Activated naive CD4-positive, alpha-beta T cell treated with anti-CD3 and anti-CD28 coated beads, Interleukin-2, amount 10 ng/mL, durations not matched to agents 7 days and 5 days (primary cell): ENCODE measurements at places on chromosomes 16 and 17.

DNA sequence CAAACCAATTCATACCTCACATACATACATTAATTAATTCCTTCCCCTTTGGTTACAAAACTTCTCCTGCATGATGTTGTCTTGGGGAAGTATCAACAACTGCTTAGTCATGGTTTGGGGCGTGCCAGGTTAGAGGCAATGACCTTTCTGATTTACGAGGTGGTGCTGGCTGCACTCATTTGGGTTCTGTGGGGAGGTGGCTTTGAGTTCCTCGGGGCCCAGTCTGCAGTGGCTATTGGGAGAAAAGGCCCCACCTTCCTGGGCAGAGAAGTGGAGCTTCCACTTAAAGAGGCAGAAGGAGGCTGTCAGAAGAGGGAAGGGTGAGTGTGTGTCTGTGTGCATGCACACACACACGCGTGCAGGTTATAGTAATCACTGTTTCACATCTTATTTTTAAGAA, 10.2 kb upstream of the ETV4 start:
- peaks cover 7% of the 10 kb centered on the region for H3K4me1 ChIP-seq
- no peak overlapping the region for H3K4me3 ChIP-seq
- H3K27me3 ChIP-seq, result peaks cover 52% of the 10 kb centered on the region
- H3K36me3 ChIP-seq, result no peaks in the 10 kb centered on the region

- no peak overlapping the region for H3K4me3 ChIP-seq
- no peak overlapping the region for H3K27ac ChIP-seq
- no peaks in the 10 kb centered on the region for H3K4me1 ChIP-seq
- H3K27me3 ChIP-seq, result peaks cover 12% of the 10 kb centered on the region
- no peak for DNase-seq
- H3K36me3 ChIP-seq, result no peaks in the 10 kb centered on the region
Measured at GRCh38 chr16:49822649-49823370, 33.1 kb downstream of the ZNF423 start.

- no peaks in the 10 kb centered on the region for H3K27me3 ChIP-seq
- no peaks in the 10 kb centered on the region for H3K4me1 ChIP-seq
- no peak overlapping the region for H3K27ac ChIP-seq
- no peaks in the 10 kb centered on the region for H3K36me3 ChIP-seq
- no peak for DNase-seq
Measured at GRCh38 chr16:65418435-65418834, 296.6 kb upstream of the CDH11 start.

DNA sequence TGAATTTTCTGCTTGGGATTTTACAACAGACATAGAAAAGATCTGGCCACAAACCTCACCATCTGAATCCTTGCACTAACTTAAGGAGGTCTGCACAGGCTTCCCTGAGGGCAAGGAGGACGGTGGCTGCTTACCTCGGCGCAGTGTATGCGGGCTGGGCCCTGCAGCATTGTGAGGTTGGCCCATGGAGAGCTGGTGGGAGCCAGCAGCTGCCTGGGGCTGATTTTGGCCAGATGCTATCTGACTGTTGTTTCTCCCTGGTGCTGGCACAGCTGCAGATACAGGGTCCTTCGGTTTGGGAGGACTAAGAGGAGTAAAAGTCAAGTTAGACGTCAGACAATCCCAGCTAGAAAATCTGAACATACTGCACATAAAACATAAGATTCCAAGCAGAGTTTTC, 79.8 kb downstream of the ARHGAP17 start:
- peaks cover 47% of the 10 kb centered on the region for H3K36me3 ChIP-seq
- H3K27ac ChIP-seq, result no peak overlapping the region
- no peak for DNase-seq
- H3K4me3 ChIP-seq, result no peak overlapping the region
- no peaks in the 10 kb centered on the region for H3K27me3 ChIP-seq
- no peaks in the 10 kb centered on the region for H3K4me1 ChIP-seq
